Neural progenitor cell (in vitro differentiated cells): ENCODE measurements at places on chromosomes 7 and 10.

- H3K36me3 ChIP-seq, result no peaks in the 10 kb centered on the region
- H3K27me3 ChIP-seq, result no peaks in the 10 kb centered on the region
- no peak overlapping the region for H3K4me3 ChIP-seq
- no peak for DNase-seq
- H3K4me1 ChIP-seq, result peaks cover 7% of the 10 kb centered on the region
Measured at GRCh38 chr10:77531441-77532001, 106.1 kb downstream of the KCNMA1 start.

GRCh38 chr10:124322191-124322980 lies 96.3 kb downstream of the OAT start:
- H3K4me1 ChIP-seq, result no peaks in the 10 kb centered on the region
- no peaks in the 10 kb centered on the region for H3K27me3 ChIP-seq
- no peak overlapping the region for H3K27ac ChIP-seq
- no peak overlapping the region for H3K4me3 ChIP-seq
- DNase-seq, result no peak

DNA sequence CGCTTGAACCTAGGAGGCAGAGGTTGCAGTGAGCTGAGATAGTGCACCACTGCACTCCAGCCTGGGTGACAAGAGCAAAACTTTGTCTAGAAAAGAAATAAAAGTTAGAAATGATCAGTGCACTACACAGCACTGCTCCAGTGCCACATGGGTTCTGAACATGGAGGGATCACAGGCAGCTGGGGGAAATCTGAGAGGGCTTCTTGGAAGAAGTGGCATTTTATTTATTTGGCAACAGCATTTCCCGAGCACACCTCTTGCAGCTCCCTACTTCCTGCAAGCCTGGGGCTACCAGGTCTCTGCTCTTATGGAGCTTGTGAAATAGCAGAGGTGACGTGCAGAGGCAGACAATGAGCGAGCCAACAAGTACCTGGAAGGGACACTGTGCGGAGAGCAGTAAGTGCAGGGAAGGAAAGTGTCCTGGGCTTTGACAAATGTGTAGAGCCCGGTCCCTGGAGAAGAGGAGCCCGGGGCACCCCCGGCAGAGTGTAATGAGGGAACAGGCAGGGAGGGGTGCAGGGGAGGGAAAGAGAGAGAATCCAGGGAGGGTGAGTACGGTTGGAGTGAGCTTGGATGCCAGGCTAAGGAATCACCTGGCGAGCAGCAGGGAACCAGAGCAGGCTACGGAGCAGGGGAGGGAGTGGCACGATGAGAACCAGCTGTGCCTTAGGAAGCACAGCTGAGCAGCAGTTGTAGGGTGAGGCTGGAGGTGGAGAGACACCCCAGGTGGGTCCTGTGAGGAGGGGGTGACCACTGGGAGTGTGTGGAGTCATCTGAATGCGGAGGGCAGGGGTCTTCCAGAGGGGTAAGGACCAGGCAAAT lies 104.6 kb upstream of the CTBP2 start:
- no peak overlapping the region for H3K27ac ChIP-seq
- H3K4me1 ChIP-seq, result no peaks in the 10 kb centered on the region
- no peak overlapping the region for H3K4me3 ChIP-seq
- no peaks in the 10 kb centered on the region for H3K27me3 ChIP-seq
- H3K36me3 ChIP-seq, result no peaks in the 10 kb centered on the region

GRCh38 chr10:117640406-117640805 lies 97.9 kb downstream of the EMX2 start:
- DNase-seq, result no peak
- H3K36me3 ChIP-seq, result no peaks in the 10 kb centered on the region
- H3K4me1 ChIP-seq, result no peaks in the 10 kb centered on the region
- H3K27ac ChIP-seq, result no peak overlapping the region
- H3K27me3 ChIP-seq, result peaks cover 23% of the 10 kb centered on the region
